ENCODE measurements at places on chromosomes 7 and 10.

DNA sequence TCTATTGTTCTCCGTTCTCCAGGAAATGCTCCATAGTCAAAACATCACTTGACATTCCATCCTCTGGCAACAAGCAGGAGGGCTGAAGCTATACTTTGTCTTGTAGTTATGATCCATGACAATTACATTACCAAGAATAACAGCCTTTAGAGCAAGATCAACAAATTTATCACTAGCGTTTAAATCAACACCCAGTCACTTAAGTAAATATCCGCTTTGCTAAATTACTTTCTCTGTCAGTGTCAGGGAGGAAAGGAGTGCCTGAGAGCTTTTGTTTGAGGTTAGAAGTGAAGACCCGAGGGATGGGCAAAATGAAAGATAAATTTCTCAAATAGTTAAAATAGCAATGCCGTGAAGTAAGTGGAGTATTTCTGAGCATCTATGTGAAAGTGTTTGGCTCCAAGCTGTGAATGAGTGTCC, 236.1 kb upstream of the BMPER start:
- peak; percentile 55 for DNase-seq

- no peak for DNase-seq
Measured at GRCh38 chr7:106779877-106780276, 85.2 kb upstream of the PIK3CG start.

DNA sequence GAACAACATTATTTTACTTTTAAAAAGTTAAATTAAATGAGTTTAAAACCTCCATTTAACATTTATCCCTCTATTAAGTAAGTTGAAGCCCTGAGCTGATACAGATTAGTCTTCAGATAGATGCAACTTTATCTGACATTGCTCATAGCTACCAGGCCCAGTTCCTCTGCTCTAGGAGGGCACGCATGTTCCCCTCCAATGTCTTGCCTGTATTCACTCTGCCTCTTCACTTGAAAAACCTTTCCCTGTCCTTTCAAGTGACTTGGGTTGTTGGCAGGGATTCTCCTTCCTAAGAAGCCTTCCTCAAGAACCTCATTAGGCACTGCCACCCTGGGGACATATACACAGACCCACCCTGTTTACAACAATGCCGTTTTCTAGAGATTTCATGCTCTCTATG, 270.4 kb downstream of the RELN start:
- no peak for DNase-seq

DNA sequence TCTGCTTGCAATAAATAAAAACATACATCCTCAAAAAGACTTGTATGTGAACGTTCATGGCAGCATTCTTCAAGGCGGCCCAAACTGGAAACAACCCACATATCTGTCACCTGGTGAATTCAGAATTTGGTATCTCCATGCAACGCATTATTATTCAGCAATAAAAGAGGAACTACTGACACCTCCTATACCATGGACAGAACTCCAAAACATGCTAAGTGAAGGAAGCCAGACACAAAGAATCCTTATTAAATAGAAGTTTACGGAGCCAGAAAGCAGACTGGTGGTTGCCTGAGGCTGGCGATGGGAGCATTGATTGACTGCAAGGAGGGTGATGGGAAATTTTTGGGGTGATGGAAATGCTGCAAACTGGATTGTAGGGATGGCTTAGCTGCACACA, 530.8 kb upstream of the DPP6 start:
- DNase-seq, result no peak

DNA sequence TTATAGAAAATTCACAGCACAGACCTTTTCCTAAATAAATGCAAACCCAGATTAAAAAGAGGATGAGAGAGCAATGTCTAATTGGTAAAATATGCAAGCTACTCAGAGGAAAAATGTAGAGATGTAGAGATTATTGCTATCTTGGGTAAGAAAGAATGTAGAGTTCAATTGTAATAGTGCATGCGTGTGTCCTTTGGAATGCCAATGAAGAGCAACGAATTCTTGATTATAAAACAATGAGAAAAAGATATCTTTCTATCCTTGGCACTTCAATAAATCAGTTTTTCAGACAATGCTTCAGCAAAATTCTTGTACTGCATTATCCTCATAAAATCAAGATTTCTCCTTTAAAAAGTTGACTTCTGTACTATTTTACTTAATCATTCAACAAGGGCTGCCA, 50.9 kb downstream of the SEMA3D start:
- DNase-seq, result no peak

DNA sequence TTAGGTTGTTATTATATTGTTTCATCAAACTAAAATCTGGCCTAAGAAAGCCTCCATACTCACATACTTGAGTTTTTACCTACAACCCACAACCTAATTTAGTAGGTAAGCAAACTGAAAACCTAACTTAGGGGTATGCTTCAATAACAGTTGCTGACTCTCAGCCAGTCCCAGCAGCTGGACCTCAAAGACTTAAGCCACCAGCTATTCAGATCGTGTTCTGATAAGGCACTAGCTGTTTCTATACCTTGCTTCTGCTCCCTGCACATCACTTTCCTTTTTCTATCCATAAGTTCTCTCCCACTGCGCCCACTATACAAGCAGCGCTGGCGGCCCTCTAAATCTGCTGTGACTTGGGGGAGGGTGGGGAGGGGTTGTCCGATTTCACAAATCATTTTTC, 42.3 kb downstream of the SUGCT start:
- no peak for DNase-seq

DNA sequence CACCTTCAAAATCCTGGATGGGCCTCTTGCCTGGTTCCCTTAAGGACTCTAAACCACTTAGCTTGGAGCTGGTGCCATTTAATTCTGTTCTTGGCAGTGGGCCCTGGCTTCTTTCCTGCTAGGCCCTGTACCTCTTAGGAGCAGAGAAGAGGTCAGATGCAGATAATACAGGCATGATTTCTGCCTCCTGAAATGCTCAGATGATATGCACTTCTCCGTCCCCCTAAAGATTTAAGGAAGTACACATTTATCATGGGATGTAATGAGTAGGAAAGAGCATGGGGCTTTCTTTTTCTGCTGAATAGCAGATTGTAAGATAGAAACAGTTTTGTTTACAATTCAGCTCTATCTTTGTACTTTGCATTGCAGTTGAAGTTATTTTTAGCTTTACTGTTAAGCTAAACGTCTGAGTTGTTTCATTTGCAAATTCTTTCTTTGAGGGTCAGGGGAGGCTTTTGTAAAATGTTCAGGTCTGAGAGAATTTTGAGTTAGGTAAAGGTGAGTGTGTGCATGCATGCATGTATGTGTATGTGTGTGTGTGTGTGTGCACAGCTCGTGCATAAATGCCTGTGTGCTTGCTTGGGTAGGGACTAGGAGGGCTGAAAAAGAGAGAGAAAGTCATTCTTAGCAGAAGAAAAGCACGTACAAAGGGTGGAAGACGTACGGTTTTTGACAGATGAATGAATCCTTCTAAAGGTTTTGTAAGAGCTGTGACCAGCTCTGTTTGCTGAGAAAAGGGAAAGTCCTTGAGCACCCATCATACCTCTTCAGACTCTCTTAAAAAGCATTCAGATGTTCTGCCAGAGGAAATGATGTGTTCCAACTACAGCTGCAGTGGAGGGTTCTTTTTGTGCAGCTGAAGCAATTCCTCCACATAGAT, 364.2 kb downstream of the AUTS2 start:
- DNase-seq, result peak; percentile 85

GRCh38 chr10:73953665-73954064, 42.7 kb downstream of the PLAU start:
- no peak for DNase-seq

GRCh38 chr7:89500084-89500483, 654.2 kb upstream of the STEAP1 start:
- no peak for DNase-seq

DNA sequence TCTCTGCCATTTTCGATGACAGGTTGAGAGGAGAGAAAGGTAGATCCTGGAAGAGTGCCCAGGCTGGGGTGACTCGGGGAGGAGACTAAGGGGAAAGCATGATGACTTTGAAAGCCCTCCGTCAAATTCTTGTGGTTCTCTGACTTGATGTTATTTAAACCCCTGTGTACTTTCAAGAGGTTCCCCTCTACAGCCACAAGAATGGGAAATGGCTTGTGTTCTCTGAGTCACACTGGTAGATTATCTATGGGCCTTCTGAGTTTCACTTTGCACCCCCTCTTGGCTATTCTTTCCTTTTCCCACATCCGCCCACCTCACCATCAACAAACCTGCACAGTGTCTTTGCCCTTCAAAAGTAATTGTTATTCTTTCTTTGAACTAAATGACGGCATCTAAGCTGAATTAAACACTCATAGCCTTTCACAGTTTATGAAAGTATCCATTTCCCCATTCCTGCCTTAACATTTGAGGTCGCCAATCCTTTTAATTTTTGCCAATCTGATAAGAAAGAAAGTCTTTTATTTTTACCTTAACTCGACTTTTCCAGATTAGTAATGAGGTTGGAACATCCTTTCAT, 24.1 kb downstream of the PRF1 start:
- no peak for DNase-seq

DNA sequence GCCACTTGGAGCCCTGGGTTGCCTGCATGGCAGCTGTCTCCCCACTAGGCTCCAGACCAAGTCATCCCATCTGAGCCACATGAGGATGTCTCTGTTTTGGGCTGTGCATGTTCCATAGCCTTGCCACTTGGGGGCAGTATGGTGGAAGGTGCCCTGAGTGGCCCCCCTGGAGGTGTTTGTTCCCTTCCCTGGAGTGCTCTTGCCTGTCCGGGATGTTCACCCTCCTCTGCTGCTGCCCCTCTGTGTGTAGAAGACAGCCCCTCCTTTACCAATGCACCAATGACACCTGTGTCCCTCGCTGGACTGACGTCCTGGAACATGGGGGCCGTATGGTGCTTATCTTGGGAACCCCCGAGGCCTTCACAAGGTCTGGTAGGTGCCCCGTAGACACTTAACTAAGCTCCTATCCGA, 100.2 kb downstream of the ACTR3B start:
- DNase-seq, result no peak

GRCh38 chr10:78292250-78292981, 258.8 kb downstream of the RPS24 start:
- DNase-seq, result no peak

DNA sequence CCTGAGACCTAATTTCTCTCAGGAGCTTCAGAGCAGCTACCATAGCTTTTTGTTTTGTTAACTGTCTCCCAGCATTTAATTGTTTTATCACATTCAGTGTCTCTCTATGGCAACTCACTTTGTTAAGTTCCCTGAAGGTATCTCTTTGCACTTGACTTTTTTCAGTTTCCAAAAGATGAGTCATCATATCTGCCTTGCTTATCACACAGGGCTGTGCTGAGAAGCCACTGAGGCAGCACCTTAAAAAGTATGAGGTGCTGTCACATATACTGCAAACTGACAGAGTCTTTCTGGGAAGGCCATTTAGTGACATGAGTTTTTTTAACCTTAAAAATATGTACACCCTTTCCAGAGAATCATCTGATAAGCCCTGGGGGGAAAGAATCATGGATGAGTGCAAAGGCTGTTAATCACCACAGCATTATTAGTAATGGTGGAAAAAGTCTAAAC, 56.8 kb downstream of the PPP1R3C start:
- DNase-seq, result no peak

DNA sequence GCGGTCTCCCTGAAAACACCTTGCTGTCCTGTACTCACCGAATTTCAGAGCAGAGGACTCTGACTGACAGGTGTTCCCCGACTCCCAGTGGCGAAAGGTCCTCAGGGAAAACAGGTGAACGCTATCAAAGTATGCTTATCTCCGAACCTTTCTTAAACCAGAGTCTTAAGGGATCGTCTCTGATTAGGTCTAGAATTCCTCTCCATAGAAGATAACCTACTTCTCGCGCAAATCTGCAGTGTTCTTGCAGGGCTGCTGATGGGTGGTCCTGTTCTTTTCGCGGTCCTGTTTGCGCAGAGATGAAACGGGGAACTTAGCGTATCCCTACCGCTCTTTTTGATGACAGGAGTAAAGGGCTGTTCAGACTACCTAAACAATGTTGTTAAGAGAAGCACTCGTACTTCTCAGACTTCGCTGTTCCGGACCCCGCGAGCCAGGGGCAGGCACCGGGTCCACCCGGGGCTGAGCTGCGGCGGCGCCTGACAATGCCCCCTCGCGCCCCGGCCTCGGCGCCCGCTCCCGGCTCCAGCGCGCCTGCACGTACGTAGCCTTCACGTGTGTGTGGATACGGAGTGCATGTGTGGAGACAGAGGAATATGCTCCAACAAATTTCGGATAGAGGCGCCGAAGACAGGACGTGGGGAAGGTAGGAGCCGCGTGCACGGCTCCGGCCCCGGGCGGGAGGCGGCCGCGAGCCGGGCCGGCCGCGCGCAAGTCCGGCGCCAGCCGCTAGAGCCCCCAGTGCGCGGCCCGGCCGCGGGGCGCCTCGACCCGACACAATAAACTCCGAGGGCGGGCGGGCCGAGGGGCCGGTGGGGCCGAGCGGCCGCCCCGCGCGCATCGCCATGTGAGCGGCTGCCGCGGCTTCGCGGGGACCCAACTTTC, 766 bp upstream of the ZMYND11 start:
- peak; percentile 54 for DNase-seq

GRCh38 chr10:71475243-71475871, 78.6 kb downstream of the CDH23 start:
- DNase-seq, result peak; percentile 20

GRCh38 chr10:105718207-105718995, 1077.3 kb downstream of the SORCS3 start:
- DNase-seq, result no peak

GRCh38 chr7:2004841-2005725, 227.7 kb downstream of the MAD1L1 start:
- no peak for DNase-seq

DNA sequence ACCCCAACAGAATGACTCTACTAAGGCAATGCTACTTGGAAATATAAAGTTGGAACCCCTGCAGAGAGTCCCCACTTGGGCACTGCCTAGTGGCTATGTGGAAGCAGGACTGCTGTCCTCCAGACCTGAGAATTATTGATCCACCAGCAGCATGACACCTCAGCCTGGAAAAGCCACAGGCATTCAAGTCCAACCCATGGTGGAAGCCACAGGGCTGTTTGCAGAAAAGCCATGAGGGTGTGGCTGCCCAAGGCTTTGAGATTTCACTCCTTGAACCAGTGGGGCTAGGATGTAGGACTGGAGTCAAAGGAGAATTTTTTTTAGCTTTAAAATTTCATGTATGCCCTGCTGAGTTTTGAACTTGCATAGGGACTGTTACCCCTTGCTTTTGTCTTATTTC, 13.6 kb upstream of the GHRHR start:
- no peak for DNase-seq

- peak; percentile 90 for DNase-seq
Measured at GRCh38 chr7:2621061-2621828, 10.5 kb upstream of the TTYH3 start.

- DNase-seq, result peak; percentile 55
Measured at GRCh38 chr10:14184841-14185315, 145.8 kb downstream of the FRMD4A start.

GRCh38 chr7:26497801-26498596, 206.3 kb downstream of the SNX10 start:
- DNase-seq, result no peak
